Activated T-cell treated with anti-CD3 and anti-CD28 coated beads for 24 hours (primary cell): ENCODE measurements at places on chromosomes 5 and 9.

DNA sequence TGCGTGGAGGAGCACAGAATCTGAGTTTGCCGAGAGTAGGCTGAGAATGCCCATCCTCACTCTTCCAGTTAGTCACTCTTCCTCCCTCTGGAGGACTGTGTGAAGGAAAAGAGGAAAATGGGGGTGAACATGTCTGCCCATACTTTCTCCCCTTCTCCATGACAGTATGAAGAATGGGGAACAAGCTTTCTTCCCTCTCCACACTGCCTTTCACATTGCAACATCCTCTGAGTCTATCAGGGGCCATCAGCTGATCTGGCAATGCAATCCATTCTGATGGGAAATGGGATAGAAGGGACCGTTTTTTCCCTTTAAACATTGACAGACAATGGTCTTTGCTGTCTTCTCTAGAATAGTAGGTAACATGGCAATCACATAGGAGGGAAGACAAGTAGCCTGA lies 56.8 kb downstream of the UGCG start:
- DNase-seq, result no peak

GRCh38 chr5:87526131-87526530 lies 113.4 kb upstream of the CCNH start:
- DNase-seq, result no peak

DNA sequence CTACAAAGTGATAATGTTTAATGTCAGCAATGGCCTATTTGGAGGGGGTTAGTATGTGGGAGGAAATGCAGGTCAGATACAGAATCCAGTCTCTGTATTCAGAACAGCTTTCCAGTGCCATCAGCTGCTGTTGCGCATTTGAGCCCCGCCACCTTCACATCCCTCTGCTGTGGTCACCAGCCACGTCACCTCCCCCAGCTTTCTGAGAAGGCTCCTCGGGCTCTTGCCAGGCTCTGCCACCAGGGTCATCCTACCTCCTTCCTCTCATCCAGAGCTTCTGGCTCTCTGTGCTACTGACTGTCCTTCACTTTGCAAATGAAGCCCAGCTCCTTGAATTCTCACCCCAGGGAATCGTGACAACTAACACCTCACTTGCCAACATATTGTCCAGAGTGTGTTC lies 138.8 kb downstream of the PIK3R1 start:
- DNase-seq, result no peak

GRCh38 chr9:114008667-114009410 lies 69.3 kb downstream of the AMBP start:
- DNase-seq, result no peak

- DNase-seq, result no peak
These were observed 60.4 kb downstream of the FOXI1 start for GRCh38 chr5:170166101-170166500.

GRCh38 chr5:88875341-88876234 lies 7.4 kb downstream of the MEF2C start:
- no peak for DNase-seq

GRCh38 chr5:135710045-135710675 lies 124.3 kb upstream of the SLC25A48 start:
- no peak for DNase-seq

DNA sequence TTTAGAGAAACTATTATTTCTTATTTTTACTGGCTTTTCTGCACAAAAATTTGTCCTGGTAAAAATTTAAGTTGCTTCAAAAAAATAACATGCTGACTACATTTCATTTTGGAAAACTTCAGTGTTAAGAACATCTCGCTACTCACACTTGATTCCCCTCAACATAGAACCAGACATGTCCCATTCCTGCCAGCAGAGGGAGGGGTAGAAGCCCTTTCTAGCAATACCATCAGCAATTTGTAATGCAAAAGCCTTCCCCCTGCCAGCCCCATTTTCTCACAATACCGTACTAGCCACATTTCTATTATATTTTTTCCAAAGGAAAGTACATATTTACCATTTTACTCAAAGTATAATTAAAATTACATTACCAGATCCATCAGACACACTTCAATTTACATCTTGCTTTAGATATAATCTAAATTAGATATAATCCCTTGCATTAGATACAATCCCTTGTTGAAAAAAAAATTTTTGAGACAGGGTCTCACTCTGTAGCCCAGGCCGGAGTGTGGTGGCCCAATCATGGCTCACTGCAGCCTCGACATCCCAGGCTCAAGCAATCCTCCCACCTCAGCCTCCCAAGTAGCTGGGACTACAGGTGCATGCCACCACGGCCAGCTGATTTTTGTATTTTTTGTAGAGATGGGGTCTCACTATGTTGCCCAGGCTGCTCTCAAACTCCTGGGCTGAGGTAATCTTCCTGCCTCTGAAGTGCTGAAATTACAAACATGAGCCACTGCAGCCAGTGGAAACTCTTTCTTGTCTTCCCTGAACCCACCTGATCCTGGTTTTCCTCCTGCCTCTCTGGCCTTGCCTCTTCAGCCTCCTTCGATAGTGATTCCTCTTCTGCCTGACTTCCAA lies 39.6 kb upstream of the IDNK start:
- DNase-seq, result no peak

- no peak for DNase-seq
These were observed 91.1 kb downstream of the BRINP1 start for GRCh38 chr9:119278171-119278570.

- no peak for DNase-seq
These were observed 182.2 kb downstream of the SREK1 start for GRCh38 chr5:66326276-66326675.

GRCh38 chr5:77869116-77869798 lies 93.1 kb upstream of the TBCA start:
- no peak for DNase-seq

DNA sequence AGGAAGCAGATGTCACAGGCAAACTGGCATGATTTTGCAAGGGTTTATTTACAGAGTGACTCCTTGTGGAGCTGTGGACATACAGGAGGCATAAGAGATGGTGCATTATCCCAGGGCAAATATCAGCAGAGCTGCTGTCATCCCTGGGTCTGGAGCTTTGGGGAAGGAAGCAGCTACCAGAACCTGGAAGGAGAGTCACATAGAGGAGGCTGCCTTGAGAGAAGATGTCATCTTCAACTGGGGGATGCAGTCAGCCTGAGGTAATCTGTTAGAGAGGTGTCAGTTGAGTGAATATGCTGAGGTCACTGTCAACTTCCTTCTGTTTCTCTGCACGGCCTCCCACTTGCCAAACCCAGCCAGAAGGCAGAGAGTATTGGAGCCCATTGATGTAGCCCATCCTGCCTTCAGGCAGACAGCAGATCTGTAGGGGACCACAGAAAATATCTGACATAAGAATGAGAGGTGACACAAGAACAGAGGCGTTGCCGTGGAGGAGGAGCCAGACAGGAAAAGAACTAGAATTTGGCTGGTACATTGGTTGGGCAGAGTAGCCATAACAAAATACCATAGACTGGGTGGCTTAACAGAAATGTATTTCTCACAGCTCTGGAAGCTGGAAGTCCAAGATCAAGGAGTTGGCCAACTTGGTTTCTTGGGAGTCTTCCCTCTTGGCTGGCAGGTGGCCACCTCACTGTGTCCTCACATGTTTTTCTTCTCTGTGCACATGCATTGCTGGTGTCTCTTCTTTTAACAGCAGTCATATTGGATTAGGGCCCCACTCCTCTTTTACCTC lies 102.8 kb downstream of the SNX18 start:
- no peak for DNase-seq

- no peak for DNase-seq
These were observed 286.1 kb upstream of the IRX1 start for GRCh38 chr5:3309538-3309937.

GRCh38 chr5:43396762-43397304 lies 15.4 kb downstream of the CCL28 start:
- peak; percentile 43 for DNase-seq

- DNase-seq, result no peak
These were observed 388.4 kb upstream of the PTGER4 start for GRCh38 chr5:40291338-40291737.

DNA sequence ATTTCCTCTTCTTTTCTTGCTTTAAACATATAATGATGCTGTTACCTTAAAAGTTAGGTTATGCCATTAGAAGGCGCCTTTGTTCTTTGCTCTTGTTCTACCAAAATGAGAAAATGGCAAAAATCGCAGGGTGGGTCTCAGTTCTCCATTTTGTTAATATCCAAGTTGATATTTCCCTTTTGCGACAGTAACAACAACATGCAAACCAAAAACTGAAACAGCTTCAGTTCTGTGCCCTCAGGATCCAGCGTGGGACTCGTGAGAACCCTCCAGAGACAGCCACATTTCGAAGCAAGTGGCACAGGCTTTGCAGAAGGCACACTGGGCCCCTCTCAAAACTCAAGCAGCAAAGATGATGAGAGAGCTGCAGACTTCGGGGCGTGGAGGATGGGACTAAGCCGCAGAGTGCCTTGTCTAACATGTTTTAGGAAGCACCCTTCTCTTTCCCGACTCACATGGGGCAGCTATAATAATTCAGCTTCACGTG lies 33.0 kb upstream of the LCP2 start:
- DNase-seq, result no peak

- DNase-seq, result no peak
These were observed 103.3 kb downstream of the CD180 start for GRCh38 chr5:67093279-67093678.

- no peak for DNase-seq
These were observed 13.5 kb upstream of the SFXN1 start for GRCh38 chr5:175464942-175465233.

DNA sequence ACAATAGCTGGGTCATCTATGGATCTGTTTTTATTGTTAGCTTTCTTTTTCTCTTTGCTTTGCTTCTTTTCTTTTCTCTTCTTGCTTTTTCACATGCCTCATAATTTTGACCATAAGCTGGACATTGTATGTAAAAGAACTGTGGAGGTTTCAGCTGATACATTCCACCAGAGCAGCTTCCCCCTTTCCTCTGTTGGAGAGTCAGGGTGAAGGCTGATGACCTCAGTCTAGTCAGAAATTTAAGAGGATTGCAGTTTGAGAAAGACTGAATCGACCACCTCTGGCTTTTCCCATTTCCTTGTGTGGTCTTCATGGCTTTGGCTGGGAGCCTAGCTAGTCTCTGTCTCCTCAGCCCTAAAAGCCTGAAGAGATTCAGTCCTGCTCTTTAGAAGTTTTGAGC lies 42.0 kb downstream of the KCNIP1 start:
- no peak for DNase-seq

DNA sequence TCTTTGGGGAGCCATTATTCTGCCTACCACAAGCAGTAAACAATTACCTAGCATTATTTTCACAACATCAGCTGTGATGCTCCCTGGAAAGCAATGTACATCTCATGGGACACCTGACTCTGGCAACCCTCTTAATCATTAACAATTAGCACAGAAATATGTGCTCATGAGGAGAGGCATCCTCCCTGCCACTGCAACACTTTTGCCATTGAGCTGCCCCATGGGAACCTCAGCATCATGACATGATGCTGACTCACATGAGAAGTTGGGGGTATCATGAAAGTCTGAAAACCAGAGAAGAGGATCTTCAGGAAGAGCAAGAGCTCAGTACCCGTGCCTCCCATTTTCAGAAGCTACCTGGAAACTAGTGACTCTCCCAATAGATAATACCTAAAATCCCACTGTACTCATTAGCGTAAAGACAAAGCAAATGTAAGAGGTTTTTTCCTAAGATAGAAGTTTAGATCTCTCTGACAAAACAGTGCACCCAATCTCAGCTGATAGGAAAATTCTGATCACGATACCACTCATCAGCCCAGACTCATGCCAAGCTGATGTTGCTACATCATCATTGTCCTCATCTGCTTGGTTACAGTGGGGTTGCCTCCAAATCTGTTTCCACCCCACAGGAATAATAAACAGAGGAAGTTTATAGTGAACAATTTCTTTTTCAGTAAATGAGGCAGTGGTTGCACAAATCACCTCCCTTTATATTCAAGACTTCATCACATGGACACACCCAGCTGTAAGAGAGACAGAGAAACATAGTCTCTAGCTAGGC lies 244.5 kb downstream of the NR2F1-AS1 start:
- no peak for DNase-seq

- no peak for DNase-seq
These were observed 208.0 kb upstream of the ARRDC3 start for GRCh38 chr5:91591076-91591475.

GRCh38 chr5:84564321-84565075 lies 179.8 kb upstream of the EDIL3 start:
- no peak for DNase-seq

- no peak for DNase-seq
These were observed 187.7 kb downstream of the TLE4 start for GRCh38 chr9:79759460-79759859.

DNA sequence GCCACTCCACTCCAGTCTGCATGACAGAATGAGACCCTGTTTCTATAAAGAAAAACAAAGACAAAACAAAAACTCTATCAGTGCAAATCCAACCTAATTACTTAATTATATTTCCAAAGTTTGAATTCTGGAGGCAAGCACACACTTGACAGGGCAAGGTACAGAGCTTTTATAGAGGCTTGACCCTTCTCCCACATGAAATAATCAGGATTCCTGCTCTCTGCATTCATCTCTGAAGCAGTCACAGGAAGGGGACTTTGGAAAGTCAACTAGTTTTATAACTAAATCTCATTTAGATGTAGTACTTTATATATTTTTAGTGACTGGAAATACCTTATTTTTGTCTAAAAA lies 91.9 kb upstream of the CHD1 start:
- DNase-seq, result no peak

DNA sequence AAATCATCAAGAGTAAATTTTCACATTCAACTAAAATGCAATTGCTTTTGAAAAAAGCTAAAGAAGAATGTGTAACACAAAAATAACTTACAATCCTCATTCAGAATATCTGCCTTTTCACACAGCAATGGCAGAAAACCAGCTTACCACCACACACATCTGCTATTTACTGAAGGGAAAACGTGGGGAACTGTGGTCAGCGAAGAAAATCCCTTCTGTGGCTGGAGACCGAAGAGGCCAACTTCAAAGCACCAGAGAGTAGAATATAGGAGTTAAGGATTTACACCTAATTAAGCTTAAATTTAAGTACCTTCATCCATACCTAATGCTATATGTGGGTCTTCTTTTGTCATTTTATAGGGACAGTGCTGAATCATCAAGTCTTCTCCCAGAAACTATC lies 339.6 kb downstream of the DEPDC1B start:
- DNase-seq, result no peak

DNA sequence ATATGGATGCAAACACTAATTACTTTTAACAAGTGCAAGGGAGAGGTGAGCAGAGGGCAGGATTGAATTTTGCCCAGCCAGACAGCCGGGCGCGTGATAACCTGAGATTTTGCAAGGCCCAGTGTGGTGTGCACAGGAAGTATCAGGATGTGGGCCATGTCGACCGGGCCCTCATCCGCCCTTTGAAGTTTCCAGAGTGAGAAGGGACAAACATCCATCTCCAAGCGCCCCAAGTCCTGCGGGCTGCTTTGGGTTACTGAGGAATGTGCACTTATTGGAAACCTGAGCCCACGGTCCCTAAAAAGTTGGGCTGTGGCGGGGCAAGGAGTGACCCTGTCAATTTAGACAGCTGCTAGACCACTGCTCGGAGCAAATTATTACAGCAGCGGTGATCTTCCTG lies 272.2 kb upstream of the IRX2 start:
- no peak for DNase-seq

DNA sequence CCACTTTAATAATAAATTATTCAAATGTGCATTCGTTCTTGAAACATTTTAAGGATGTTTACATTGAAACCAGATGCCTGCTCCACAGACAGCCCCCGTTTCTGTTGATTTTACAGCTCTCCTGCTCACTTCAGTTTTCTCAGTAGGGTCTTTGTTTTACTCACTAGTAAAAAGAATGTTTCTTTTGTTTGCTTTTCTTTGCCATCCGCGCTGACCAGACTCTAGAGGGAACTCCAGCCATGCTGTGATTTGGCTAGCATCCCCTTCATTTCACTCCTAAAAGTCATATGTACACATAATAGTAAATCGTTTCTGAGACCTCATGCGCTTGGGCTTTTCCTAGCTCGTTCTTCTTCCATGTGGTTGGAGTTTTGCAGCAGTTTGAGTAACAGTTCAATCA lies 28.7 kb upstream of the PALM2AKAP2 start:
- DNase-seq, result no peak
